ENCODE measurements at places on chromosomes 2 and 18.

DNA sequence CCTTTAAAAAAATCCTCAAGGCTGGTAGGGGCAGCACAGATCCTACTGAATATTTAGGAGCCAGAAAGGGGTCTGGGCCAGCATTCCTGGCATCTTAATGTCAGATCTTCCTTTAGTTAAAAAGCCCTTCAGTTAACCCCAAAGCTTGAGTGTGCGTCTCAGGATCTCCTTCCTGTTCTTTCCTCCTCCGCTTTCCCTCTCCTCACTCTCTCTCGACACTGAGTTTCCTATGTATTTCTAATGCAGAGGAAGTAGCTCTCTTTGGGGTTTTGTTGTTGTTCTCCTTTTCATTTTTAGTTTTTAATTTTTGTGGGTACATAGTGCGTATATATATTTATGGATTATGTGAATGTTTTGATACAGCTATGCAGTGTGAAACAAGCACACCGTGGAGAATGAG is 109.9 kb upstream of the COPS8 start:
- no peak for DNase-seq

DNA sequence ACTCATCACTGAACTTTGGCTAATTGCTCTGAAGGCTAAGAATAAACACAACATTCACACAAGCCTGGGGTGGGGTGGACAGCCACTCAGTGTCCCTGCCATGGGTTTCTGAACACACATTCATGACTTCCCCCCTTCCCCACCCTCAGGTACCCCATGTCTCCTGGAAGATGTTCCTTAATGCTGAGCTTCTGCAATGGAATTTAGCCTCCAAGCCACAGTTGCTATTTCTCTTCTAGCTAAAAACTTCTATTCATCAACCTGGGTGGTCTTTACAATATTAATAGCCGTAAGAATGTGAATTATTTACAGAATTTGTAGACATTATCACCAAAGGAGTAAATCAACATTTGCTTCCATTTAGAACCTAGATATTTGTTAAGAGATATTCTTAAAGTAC is 175.1 kb downstream of the ACKR3 start:
- DNase-seq: no peak

DNA sequence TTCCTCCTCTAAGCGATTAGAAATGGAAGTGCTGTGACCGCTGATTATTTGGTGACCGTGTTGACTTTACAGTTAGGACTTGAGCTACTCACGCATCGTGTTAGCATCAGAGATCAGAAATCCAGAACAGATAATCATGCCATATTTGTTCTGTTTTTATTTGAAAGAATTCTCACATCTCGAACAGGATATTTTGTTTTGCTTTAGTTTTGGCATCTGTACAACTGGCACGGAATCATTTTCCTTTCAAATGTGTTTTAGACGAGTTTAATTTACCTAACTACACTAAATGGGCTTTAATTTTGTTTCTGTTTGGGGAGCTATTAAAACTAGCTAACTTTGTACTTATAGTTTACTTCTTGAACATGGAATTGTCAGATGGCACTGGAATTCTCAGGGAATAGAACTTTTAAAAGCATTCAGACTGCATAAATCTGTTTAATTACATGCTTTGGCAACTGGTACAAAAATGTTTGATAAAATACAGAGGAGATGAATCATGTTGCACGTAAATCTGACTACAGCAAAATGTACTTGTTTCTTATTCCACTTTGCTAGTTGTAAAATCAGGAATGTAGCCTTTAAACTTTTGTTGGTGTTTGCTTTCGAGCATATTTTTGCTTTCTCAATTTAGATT is 1.4 kb downstream of the ITPRID2 start:
- peak; percentile 65 for DNase-seq

- no peak for DNase-seq
These were observed 286.8 kb downstream of the ARL6IP6 start for GRCh38 chr2:153005071-153005730.

GRCh38 chr2:231387904-231388724 is 7.4 kb upstream of the B3GNT7 start:
- peak; percentile 38 for DNase-seq

DNA sequence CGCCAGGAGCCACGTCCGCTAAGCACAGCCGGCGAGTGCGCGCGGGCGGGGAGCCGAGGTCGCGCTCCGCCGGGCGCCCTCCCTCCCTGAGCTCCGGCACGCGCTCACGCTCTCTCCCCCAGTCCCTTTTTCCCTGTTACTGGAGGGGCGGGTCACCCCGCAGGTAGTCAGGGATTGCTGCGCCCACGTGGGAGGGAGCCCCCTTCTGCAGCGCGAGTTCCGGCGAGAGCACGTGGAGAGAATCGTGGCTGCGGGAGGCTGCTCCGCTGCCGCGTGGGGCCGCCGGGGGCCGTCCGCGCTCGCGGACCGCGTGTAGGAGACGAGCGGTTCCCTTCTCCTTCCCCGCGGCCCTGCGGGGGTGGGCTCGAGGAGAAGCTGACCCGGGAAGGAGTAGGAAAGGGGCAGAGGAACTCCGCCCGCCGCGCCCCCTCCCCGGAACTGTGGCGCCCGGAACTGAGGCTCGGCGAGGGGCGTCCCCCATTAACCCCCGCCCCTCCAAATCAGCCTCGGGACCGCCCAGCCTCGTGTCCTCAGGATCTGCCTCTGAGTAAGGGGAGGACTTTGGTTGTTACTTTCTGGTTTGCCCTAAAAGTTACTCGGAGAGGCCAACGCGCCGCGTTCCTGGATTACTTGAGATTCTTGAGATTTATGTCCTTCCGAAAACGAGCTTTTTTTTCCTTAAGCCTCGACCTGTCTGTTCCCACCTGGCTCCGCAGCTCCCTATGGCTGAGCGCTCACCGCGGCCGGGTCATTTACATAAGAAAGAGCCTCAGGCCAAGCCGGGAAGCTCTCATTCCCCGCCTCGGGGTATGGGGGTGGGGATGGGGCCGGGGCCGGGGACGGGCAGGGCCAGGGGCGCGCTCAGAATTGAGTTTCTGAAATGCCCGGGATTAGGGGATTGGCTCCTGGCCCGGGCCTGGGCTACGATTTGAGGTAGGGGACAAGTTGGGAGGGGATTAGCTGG is 1.1 kb downstream of the HK2 start:
- DNase-seq: peak; percentile 23

DNA sequence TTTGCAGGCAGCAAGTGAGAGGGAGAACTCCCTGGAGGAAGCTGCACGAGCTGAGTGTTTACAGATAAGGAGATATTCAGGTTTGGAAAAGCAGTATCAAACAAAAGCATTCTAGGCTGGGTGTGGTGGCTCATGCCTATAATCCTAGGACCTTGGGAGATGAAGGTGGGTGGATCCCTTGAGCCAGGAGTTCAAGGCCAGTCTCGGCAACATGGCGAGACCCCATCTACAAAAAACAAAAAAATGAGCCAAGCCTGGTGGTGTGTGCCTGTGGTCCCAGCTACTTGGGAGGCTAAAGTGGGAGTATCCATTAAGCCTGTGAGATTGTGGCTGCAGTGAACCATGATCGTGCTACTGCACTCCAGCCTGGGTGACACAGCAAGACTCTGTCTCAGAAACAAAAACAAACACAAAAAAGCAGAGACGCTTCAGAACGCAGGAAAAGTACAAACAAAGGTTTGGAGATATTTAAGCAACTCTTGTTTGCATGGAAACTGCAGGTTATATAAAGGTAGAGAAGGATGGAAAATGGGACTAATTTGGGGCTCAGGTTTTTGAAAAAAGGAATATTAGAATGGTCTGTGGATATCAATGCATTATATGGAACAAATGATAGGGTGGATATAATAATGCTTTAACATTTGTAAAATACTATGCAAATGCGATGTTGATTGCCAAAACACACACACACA is 31.6 kb downstream of the MYCN start:
- no peak for DNase-seq

- no peak for DNase-seq
These were observed 150.6 kb upstream of the AGAP1 start for GRCh38 chr2:235343156-235343774.

DNA sequence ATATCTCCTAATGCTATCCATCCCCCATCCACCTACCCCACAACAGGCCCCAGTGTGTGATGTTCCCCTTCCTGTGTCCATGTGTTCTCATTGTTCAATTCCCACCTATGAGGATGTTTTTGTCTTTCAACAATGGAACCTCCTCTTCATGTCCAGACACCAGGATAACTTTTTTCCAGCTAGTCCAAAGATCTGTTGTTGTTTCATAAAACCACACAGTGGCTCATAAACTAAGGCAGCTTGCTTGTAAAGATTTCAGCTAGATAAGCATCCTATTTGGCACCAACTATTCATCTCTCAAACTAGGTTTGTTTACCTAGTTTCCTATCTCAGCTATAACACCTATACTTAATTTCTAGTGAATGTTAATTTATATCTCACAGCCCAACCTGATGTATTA is 937.7 kb downstream of the TRIB2 start:
- DNase-seq: no peak

- DNase-seq: peak; percentile 41
These were observed 27.9 kb downstream of the TMEM17 start for GRCh38 chr2:62478093-62478580.

DNA sequence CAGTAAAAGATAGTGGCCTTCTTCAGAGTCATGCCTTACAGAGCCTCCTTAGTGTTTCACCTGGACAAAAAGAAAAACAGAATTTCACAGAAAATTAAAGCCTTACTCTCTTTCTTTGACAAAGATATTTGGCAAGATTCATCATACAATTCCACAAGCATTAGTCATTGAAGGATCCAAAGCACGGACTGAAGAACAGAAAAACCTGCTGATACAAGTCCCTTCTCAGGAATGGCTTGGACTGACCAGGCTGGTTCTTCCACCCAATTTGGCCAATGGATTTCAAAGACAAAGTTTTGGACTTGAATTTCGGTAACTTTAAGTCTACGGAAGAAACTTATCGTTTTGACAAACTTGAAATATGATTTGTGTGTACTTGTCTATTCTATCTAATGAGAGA is 39.1 kb upstream of the GALNT3 start:
- peak; percentile 54 for DNase-seq

GRCh38 chr18:78728784-78729467 is 250.7 kb upstream of the SALL3 start:
- no peak for DNase-seq

- peak; percentile 80 for DNase-seq
These were observed 80.3 kb upstream of the MAP4K4 start for GRCh38 chr2:101617188-101617587.

DNA sequence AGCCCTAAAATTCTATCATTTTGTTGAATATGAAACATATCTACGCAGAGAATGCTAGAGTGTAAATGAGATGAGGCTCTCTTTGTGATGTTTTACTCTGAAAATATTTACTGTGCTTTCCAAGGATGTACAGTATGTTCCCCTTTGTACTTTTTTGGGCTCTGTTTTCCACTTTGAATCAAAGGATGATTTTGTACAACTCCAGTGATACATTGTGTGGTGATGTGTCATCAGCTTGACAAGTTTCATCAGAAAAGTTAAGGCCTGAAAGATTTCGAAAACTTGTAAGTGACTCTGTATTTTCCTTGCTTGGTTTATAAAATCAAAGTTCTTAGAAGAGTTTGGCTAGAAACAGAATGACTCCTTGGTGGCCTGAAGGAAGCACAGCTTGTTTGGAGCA is 206.3 kb downstream of the LTBP1 start:
- peak; percentile 81 for DNase-seq

- no peak for DNase-seq
These were observed 20.8 kb upstream of the FIGN start for GRCh38 chr2:163756588-163756987.

DNA sequence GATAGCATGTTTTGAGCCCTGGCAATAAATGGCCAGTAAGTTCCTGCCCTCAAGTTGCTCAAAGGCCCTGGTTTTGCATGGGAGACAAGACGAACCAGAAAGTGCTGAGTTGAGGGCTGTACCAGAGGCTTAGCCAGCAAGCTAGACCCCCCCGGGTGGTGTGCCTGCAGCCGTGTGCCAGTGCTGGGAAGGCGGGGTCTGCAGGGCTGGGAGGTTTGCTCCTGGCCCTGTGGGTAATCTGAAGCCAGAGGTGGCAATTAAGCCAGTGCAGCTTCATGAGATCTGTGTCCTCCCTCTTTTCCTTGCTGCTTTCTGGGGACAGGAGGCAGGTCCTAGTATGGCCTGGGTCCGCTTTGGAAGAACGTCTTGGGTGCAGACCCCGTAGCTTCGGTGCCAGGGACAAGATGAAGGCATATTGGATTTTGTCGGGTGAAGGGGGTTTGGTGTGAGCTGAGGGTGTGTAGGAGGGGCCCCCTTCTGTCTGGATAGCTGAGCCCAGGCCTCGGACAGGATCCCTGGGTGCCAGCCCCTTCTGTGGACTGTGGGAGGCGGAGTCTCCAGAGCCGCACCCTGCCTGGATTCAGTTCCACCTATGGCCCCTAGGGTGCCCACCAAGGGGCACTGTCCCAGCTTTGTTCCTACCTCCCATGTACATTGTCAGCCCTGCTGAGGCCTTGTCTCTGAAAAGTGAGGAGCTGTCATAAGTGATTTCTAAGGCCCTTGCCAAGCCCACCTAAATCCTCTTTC is 15.6 kb downstream of the ATOH8 start:
- no peak for DNase-seq

GRCh38 chr2:128439031-128439790 is 120.5 kb upstream of the HS6ST1 start:
- DNase-seq: no peak
